ENCODE measurements at places on chromosomes 16 and 17. TPM values are rescaled to one million over a fixed set of nuclear protein-coding genes. Genes with fewer than 3 reads are reported as not detected.

NPIPA3 gene
- total RNA-seq, result 2.3 TPM

- no peak for DNase-seq
These were observed 36.0 kb downstream of the ATP6V0A1 start for GRCh38 chr17:42494673-42495072.

GRCh38 chr16:17231972-17232371 lies 238.8 kb downstream of the XYLT1 start:
- no peak for DNase-seq

GRCh38 chr16:27452569-27453493 lies 50.9 kb downstream of the IL21R start:
- DNase-seq, result no peak

GRCh38 chr17:63430223-63430622 lies 15.9 kb downstream of the CYB561 start:
- no peak for DNase-seq

- no peak for DNase-seq
These were observed 5.4 kb downstream of the GAS7 start for GRCh38 chr17:10192972-10193371.

GRCh38 chr17:6938637-6939036 lies 57.2 kb upstream of the ALOX12 start:
- DNase-seq, result no peak

Data from omental fat pad (tissue), 4 donors.